Pons (tissue), 1 donor: ENCODE measurements at places on chromosomes 12 and 14.

GRCh38 chr12:6377667-6377994 is 2.3 kb upstream of the SCNN1A start:
- DNase-seq: no peak

- no peak for DNase-seq
These were observed 8.7 kb downstream of the TBC1D15 start for GRCh38 chr12:71848212-71848611.

GRCh38 chr12:124248941-124249825 is 45.7 kb upstream of the RFLNA start:
- DNase-seq: no peak

DNA sequence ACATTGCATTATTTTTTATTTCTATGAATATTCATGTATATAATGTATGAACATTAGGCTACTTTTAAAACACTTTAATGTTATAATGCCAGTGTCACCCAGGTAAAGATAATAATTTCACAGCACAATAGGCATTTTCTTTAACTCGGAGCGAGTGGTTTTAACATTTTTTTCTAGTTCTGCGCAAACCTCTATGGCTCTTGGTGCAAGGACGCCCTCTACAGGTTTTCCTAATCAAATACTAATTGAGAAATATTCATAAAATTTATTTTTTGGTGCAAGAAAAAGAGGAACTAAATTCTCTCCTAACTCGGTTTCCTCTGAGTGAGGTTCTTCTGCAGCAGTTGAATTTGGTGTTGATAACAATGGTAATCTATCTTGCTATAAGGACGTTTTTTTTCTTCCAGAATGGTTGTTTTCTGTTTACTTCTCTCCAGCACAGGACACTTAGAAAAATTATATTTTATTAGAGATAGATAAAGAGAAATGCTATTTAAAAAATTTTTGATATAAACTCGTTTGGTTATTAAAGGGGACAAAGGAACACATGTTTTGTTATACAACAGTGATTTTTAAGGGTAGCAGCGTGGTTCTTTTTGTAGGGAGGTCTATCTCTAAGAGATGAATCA is 2.4 kb upstream of the WIF1 start:
- peak; percentile 33 for DNase-seq

DNA sequence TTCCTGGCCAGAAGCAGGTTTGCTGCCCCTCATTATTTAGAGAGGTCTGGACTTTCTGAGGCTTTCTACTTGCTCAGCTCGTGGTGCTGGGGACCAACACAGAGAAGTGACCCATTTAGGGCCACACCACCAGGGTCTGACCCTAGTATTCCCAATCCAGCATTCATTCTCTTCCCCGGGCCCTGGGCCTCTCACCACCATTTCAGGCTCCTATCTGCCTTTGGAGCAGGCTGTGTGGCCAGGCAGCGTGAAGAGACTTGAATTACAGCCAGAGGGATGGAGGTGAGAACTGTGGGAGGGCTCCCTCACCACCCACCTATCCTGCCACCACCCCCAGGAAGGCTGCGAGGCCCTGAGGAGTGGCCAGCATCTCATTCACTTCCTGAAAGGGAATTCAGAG is 24.6 kb downstream of the FAM222A start:
- DNase-seq: no peak

DNA sequence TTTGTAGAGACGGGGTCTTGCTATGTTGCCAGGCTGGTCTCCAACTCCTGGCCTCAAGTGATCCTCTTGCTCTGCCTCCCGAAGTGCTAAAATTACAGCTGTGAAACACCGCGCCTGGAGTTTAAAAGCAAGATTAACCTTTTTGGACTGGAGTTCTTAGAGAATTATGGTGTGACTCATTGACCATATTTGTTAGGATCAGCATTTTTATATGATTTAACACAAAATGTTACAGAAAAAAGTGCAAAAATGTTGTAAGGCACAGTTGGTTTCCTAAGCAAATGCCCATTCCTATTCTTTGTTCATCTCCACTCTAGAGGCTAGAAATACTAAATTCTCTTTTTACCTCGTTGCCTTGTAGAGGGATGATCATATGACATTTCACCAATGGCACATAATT is 27.6 kb downstream of the SLC35E3 start:
- DNase-seq: no peak
